ENCODE measurements at places on chromosomes 3 and 15. TPM values are rescaled to one million over a fixed set of nuclear protein-coding genes. Genes with fewer than 3 reads are reported as not detected.

Gene SSUH2
- total RNA-seq: not detected

Gene ROBO2
- total RNA-seq: under 0.01 TPM

Gene DOCK3
- total RNA-seq: 0.28 TPM

Gene P3H2
- 56.0 TPM for total RNA-seq

Gene NGLY1
- 35.5 TPM for total RNA-seq

Gene C3orf70
- total RNA-seq: 1.9 TPM

Gene PPARG
- total RNA-seq: 24.0 TPM

Gene FHIT
- total RNA-seq: 1.7 TPM

Gene TMC3
- total RNA-seq: 3.9 TPM

Gene C2CD4A
- 0.28 TPM for total RNA-seq

Gene OR5K2
- not detected for total RNA-seq

Gene ITPR1
- 104 TPM for total RNA-seq

Gene CADM2
- 0.85 TPM for total RNA-seq

Gene DUOXA2
- not detected for total RNA-seq

Gene TICRR
- 3.7 TPM for total RNA-seq

Gene TEX55
- not detected for total RNA-seq

Gene SLC28A1
- under 0.01 TPM for total RNA-seq

All from regular cardiac myocyte (primary cell).